GOT3 (cell line): ENCODE measurements at places on chromosomes 1 and 21.

DNA sequence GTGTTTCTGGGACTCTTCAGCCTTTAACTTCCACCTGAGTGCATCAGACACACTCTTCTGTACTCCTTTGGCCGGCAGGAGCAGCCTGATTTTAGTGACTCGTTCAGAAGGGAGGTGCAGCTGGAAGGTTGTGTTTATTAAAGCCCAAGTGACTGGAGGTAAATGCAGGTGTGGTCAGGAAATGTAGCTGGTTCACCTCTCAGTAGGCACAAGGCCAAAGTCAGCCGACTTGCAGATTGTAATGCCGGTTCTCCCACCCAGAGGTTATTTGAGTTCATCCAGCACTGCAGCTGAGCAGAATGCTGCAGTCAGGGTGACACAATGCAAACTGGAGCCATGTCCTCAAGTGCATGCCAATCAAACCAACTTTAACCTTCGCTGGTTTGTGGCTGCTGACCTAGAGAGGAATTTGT is 91.5 kb downstream of the SPATA46 start:
- DNase-seq, result no peak

GRCh38 chr1:240539769-240540414 is 72.1 kb downstream of the GREM2 start:
- no peak for DNase-seq

DNA sequence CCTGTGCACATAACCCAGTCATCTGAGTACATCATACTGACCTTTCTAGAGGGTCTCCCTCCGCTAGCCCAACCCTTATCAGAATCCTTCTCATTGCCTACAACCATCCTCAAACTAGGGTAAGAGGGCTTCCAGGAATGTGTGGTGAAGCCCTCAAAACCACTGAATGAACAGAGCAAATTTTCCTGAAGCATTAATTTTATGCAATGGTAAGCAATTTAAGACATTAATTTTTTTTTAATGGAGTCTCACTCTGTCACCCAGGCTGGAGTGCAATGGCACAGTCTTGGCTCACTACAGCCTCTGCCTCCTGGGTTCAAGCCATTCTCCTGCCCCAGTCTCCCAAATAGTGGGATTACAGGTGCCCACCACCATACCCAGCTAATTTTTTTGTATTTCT is 86.1 kb upstream of the ZNF281 start:
- no peak for DNase-seq

- no peak for DNase-seq
These were observed 259.9 kb downstream of the ZNF648 start for GRCh38 chr1:181801617-181802016.

DNA sequence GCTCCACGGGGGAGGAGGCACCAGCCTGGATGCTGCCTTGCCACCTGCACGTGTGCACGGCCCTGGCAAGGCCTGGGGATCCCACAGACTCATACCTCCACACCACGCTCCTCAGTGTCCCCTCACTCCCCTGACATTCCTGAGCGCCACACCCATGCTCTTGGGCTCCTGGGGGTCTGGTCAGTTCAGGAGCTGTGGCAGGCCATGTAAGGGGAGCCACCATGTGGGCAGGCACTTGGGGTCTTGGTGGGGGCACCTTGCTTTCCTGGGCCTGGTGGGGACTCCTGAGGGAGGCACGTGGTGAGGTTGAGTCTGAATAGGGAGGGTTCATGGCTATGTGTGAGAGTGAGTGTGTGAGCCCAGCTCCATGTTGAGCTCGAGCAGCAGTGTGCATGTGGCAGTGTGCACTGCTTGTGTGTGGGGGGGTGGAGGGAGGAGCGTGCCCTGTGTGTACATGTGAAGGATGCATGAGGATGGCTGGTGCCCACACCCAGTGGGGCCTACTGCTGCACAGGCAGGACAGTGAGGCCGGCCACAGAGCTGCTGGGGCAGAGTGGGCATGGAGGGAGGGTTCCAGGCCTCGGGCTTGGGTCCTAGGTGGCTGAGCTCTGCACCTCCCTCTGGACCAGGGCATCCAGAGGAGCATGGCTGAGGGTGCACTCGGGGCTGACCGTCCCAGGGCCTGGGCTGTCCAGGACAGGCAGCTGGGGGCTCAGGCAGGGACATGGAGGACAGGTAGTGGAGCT is 1.6 kb downstream of the GJC2 start:
- DNase-seq, result no peak

- no peak for DNase-seq
These were observed 98.3 kb upstream of the ARHGEF16 start for GRCh38 chr1:3355894-3356826.

GRCh38 chr1:70896224-70896623 is 151.4 kb downstream of the PTGER3 start:
- DNase-seq, result no peak

DNA sequence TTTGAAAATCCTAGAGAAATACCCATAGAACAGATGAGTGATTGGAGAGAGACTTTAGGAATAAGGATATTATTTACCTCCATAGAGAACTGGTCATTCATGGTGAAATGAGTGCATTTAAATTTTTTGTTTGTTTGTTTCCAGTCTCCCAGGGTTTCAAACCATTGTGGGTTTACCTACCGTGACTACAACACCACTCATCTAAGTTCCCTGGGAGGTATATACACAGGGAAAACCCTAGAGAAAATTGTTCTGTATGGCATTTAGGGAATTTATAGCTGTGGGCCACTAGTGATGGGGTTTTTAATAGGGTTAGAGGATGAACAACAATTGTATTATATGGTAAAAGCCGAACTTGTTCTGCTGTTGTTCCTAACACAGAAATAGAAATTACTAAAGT is 109.2 kb downstream of the USP25 start:
- no peak for DNase-seq

GRCh38 chr21:42850866-42851391 is 28.4 kb downstream of the WDR4 start:
- no peak for DNase-seq

DNA sequence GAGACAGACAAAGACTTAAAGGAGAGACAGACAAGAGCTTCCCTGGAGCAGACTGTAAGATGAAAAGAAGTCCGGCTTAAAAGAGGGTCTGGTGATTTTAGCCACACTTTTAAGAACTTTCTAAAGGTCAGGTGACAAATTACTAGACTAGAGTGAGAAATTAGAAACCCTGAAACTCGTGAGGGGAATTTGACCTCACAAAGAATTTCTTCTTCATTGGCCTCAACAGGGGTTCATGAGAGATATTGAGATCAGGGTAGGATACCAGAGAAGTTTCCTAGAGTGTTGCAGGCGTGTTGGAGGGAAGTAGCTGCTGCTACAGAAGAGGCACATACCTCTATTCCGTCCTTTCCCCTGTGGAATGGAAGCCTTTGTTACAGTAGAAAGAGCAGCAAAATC is 884.4 kb downstream of the KCNT2 start:
- DNase-seq, result no peak

DNA sequence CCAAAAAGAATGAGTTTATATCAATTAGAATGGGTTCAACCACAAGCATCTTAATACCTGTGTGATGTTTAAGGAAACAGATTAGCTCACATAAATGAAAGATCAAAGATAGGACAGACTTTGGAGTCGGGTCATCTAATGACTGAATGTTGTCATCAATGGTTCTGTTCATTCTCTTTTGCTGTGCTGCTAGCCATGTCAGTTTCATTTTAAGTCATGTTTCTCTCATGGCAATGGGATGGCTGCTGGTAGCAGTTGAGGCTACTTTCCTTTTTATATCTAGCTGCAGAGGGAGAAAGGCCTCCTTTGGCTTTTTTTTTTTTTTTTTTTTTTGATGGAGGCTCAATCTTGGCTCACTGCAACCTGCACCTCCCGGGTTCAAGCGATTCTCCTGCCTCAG is 86.9 kb upstream of the SPAG17 start:
- no peak for DNase-seq

DNA sequence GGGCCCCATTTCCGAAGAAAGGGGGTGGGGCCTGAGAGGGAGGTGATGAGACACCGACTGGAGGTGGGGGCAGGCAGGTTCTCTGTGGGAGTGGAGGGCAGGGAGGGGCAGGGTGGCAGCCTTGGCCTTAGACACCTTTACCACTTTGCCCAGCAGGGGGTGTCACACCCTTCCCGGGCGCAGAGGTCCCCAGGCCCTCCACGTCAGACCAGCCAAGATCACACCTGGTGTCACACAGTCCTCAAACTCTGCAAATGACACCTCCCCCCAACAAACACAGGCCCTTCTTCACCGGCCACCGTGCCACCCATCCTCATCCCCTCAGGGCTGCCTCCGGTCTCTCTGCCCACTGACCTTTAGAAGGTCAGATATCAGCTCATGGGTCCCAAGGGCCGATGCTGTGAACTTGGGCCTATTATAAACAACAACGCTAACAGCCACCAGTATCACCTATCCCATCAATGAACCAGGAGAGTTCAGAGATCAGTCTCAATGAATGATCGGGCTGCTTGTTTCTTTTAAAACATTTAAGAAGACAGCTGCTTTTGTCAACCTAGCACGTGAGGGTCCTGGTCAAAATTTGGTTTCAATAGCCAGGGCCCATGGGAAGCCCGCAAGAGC is 103.9 kb downstream of the CASZ1 start:
- no peak for DNase-seq

- no peak for DNase-seq
These were observed 101.3 kb upstream of the SLC25A33 start for GRCh38 chr1:9437961-9438430.

- no peak for DNase-seq
These were observed 68.1 kb downstream of the PPP1R12B start for GRCh38 chr1:202416641-202417040.

- DNase-seq, result no peak
These were observed 18.9 kb upstream of the NID1 start for GRCh38 chr1:236083650-236084385.

GRCh38 chr1:235077571-235078479 is 50.8 kb downstream of the TOMM20 start:
- DNase-seq, result no peak

DNA sequence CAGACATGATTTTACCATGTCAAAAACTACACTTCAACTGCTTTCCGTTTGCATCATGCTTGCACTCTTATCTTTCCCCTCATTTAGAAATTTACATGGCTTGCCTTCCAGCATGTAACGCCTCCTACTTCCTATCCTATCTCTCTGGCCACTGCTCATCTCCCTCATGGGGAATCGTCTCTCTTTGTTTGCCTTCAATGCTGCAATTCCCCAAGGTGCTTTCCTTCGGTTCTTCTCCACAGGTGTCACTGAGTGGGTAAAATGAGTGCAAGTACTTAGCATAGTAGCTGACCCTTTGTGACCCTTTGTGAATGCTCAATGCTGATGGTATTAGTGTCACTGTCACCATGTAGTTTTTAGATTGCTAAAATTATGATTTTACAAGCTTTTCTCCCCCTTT is 63.1 kb downstream of the APP start:
- DNase-seq, result no peak

- DNase-seq, result no peak
These were observed 151.0 kb downstream of the CDC7 start for GRCh38 chr1:91651661-91652071.

DNA sequence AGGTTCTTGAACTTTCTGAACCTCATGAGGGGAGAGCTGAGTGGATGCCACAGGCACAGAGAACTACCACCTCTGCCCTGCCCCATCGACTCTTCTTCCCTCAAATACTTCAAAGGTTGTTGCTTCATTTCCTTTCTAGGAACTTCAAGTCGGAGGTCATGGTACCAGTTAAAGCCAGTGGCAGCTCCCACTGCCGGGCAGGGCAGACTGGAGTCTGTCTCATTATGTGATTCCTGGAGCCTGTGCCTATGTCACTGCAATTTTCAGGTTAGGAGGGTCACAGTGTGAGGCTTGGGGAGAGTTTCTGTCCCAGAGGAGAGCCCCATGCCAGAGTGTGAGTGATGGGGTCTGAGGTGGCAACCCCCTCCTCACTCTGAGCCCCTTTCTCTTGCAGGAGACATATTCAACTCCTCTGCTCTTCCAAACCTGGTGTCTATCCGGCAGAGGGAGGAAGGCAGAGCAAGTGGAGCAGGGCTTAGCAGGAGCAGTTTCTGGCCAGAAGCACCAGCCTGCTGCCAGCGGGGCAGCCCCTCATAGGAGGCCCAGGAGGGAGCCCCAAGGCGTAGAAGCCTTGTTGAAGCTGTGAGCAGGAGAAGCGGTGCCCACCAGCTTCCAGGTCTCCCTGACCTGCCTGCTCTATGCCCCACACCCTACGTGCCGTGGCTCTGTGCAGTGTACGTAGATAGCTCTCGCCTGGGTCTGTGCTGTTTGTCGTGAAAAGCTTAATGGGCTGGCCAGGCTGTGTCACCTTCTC is 29.3 kb downstream of the CAMK1G start:
- no peak for DNase-seq

GRCh38 chr1:212533148-212533517 is 75.4 kb upstream of the ATF3 start:
- DNase-seq, result no peak

DNA sequence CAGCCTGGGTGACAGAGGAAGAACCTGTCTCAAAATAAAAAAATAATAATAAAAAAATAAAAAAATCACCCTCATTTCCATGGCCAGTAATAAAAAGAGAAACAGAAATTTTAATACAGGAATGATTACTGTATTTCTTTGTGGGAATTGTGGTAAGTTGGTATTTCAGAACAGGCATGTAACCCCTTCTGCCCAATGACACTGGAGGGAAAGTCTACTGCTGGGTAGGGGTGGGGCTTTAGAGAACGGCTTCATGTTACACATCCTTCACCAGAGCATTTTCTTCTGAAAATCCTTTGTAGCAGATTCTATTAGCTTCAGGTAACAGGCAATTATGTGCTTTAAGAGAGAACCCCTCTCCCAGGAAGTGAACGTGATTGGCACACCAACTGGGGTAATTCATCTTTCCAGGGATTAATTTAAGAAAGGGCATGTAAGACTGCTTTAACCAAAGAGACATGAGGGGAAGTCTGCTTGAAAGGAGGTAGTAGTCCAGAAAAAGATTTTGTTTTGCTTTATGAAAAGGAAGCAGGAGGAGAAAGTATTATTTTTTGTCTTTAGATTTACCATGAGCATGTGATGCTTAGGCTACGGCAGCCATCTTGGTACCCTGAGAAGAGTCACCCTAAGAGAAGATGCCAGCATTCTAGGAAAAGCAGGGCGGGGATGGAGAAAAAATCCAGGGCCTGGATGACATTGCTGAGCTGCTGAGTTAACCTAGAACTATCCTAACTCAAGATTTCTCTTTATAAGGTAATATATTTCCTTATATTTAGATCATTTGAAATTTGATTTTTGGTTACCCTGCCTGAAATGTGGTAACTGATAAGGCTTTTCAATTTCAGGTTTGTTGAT is 57.7 kb upstream of the DPT start:
- no peak for DNase-seq

DNA sequence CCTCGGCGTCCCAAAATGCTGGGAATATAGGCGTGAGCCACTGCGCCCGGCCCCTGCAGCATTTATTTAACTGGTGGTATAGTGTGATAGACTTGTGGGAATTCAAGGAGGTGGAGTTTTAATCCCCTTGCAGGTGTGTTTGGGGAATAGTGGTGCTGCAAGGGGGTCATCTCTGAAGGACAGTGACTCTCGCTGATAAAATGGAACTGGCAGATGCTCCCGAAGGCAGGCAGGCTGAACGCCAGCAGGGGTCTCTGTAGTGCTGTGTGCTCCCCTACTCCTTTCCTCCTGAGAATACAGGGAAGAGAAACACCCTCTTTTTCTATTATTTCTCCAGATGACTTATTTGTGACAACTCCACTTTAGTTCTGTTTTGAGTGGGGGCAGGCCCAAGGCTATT is 4.0 kb downstream of the OSCP1 start:
- no peak for DNase-seq
